Nephron progenitor cell (in vitro differentiated cells): ENCODE measurements at places on chromosomes 11 and 22.
A peak's percentile ranks its signal among the peaks of the same experiment; 100 is the strongest.

DNA sequence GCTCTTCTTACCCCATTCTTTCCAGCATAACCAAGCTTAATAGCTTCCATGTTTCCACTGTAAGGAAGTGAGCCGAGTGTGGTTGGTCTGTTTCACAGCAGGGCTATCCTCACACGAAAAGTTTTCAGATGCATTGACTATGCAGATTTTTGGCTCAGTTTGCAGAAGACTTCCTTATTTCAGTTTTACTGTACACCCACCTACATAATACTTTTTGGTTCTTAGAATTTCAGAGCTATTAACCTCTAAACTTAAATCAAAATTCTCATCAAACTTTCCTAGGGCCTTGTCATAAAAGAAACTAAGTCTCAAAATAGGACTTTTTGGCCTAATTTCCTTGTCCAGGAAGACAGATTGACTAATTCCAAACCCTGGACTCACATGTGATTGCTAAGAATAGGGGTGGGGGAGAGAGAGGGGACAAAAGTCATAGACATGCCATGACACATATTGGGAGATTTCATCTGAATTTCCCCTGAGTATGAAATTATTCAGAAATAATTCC, 7.3 kb upstream of the EHF start:
- no peak for DNase-seq

DNA sequence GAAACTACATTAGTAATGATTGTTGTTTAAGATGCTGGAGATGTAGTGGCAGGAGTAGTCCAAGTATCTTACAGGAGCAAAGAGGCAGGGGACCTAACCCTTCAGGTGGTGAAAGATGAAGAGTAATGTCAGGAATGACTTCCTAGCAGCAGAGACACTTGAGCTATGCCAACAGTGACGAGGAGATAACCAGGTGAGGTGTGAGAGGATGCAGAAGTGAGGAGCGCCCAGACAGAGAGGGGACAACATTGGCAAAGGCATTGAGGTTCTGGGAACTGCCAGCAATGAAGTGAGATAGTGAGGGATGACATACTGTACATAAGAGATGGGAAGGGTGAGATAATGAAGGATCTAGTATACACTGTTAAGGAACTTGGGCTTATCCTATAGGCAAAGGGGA, 95.8 kb downstream of the NCAM1 start:
- DNase-seq = no peak

DNA sequence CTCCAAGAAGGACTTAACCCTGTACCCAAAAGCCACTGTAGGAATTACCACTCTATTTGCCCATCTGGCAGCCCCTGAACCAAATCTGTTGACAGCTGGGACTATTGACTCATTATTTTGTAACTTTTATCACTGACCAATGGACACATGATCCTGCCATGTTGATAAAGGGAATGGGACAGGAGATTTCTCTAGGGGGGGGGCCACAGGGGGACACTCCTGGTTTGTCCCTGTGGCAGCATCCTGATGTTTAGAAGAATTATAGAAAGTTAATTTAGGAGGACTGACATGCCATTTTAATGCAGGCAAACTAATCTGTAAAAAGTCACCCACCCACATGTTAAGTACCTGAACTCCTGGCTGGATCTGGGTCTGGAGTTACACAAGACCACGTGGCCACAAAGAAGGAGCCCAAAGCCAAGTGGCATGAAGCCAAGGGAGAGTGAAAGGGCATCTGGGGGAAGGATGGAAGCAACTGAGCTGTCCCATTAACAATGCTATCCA, 558.1 kb downstream of the ETS1 start:
- DNase-seq = no peak

DNA sequence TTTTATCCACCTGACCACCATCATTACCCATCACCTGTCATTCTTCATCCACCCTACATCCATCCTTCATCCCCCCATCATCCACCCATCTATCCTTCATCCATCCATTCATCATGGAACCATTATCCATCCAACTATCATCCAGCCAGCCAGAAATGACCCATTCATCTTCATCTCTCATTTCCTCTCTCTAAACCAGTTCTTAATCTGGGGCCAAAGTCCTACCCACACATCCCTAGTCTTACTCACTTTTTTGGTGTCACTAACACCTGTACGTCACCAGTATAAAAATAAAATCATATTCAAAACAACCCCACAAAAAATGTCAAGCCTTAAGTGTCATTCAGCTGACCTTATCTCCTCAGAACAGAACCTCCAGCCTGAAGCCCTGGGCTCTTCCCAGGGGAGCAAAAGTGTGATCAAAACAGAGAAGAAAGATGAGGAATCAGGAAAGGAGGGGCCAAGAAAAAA, 12.3 kb downstream of the SPI1 start:
- no peak for DNase-seq

GRCh38 chr11:43736502-43737200, 56.1 kb downstream of the HSD17B12 start:
- DNase-seq = no peak

DNA sequence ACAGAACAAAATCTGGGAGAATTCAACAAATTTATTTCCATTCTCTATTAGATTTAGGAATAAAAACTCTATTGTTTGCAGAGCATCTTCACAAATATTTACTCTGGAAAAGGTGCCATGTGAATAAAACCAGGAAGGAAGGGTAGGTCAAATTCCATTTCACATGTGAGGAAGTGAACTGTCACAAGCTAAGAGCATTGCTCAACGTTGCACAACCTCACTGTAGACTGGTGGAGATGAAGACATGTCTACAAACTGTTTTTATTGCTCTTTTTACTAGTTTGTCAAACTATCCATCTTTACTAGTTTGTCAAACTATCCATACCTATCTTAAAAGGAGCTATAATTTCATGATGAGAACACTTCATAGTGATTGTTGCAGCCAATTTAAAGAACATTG, 236.4 kb downstream of the CNTN5 start:
- no peak for DNase-seq

- no peak for DNase-seq
Observed at GRCh38 chr11:38300570-38300969, 1702.5 kb upstream of the RAG2 start.

GRCh38 chr22:35894937-35895708, 133.5 kb downstream of the RBFOX2 start:
- DNase-seq = no peak

DNA sequence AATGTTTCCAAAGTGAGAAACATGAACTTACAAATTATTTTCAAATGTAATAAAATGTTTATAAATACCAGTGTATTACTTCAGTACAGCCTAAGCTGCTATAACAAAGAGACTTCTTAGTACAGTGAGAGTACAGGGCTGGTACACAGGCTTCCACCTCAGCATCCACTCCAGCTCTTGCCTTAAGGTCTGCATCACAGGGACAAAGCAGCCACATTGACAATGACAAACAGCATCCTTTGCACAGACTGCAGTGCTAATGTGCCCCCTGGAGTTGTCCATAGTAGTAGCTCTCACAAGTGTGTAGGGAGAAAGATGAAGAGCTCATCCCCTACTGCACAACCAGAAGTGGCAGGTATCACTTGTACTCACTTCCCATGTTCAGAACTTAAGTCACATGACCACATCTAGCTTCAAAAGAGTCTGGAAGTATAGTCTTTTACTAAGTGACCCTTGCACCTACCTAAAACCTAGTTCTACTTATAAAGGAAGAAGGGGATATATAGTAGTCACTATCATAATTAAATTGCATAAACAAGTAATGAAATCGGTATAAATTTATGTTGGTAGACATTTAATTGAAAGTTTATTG, 10.7 kb upstream of the LIPT2 start:
- no peak for DNase-seq

DNA sequence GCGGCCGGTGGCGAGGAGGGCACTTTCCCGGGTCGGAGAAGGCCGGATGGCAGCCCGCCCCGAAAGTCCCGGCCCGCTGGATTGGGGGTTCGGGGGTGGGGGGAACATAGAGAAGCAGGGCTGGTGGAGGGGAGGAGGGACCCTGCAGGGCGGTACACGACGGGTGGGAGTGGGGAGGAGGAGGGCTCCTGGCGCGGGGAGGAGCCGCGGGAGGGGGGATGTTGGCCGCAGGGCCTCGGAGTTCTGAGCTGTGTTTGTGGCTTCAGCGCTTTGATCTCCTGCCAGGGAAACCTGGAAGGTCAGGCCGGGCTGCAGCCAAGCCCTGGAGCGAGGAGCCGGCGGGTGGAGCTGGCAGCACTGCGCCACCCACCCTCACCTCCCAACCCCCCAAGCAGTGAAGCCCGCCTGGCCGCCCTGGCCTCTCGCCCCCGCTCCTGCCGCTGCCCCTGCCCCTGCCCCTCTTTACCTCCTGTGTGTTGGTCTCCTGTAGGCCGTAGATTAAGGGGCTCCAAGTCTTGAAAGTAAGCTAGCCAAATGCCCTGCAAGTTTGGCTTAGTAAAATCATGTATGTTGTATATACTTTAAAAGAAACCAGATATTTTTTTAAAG, 30.9 kb downstream of the C22orf31 start:
- DNase-seq = peak; percentile 74

- peak; percentile 51 for DNase-seq
Observed at GRCh38 chr22:37193629-37194191, 5.7 kb upstream of the C1QTNF6 start.

GRCh38 chr22:27318516-27318915, 483.0 kb downstream of the MN1 start:
- no peak for DNase-seq

- DNase-seq = peak; percentile 47
Observed at GRCh38 chr11:60887556-60887955, 18.8 kb downstream of the PRPF19 start.

DNA sequence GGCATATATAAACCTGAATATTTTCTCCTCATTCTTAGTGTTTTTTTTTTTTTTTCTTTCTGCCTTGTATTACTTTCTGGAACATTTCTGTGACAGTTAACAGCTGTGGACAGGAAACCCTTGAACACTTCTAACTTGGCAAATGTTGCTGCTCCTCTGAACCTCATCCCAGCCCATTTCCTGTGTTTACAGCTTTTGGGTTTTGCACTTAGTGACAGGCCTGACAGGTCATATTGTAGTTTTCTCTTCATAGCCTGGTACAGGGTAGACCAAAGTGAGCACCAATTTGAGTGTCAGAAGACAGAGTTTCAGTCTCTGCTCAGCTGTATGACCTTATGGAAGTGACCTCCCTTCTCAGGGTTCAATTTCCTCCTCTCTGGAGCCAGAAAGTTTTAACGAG, 91.6 kb downstream of the STIM1 start:
- DNase-seq = no peak

- no peak for DNase-seq
Observed at GRCh38 chr11:77418155-77418970, 55.5 kb downstream of the PAK1 start.

GRCh38 chr11:115874843-115875242, 370.6 kb upstream of the CADM1 start:
- DNase-seq = no peak

DNA sequence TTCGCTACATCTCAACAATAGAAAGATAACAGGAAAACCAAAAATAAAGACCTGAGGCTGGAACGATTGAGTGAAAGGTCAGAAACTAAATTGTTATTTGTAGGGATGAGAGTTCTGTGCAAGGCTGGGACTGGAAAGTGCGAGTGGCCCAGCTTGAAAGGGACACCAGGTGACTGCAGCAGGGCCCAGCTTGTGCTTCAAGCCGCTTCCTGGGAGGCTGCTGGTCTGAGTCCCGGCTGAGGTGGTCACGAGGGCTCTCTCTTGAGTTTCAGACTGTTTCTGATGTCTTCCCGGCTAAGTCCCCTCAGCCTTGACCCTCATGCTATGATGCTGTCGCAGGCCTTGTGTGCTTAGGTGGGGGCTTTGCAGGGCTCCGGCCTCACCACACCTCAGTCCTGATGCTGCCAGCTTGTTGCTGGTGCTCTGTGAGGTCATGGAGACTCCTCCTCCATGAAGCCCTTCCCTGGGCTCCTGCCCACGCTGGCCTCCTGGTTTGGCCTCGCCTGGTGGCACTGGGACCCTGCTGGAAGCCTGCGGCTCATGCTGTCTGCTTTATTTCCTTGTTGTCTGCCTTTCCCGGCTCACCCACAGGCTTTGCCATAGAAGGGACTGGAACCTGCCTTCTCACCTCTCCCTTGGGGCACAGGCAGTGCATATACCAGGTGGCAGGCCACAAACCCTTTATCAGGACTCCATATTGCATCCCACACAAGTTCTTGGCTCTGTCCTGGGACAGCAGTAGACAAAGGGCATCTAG, 4.0 kb downstream of the BANF1 start:
- no peak for DNase-seq

GRCh38 chr11:8631395-8632118, 37.5 kb upstream of the STK33 start:
- no peak for DNase-seq

- no peak for DNase-seq
Observed at GRCh38 chr11:64238999-64239398, 1.9 kb upstream of the FKBP2 start.

GRCh38 chr22:23857606-23858483, at the start of gene SLC2A11:
Gene SLC2A11, plus strand, starts transcription at chr22:23857875. Its CDS starts 125 bp downstream, at chr22:23858000.
- peak; percentile 98 for DNase-seq

GRCh38 chr11:130828741-130829140, 87.5 kb downstream of the SNX19 start:
- no peak for DNase-seq

DNA sequence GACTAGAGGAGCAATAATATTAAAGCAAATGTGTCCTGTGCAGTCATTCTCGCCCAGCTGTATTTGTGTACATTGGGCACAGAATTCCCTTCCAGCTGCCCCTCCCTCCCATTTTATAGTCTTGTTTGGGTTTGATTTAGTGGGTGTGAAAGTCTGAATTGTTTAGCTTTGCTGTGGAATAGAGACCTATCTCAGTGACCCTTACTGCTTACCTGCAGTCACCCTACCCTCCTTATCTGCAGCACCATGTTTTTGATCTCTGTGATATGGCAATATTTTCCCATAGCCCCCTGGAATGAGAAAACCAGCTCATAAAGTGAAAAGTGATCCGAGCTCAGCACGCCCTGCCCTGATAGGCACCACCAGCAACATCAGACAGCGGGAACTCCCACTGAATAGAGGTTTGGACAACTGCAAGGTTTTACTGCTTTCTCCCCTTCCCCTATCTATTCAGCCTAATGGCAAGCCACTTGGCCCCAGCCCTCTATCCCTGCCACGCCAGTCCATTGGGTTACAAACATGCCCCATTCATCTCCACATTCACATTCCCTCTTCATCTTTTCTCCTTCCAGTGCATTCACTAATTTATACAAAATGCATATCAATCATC, 199.0 kb downstream of the ETS1 start:
- peak; percentile 11 for DNase-seq

GRCh38 chr11:64093233-64094039, 57.7 kb downstream of the FLRT1 start:
- DNase-seq = no peak

GRCh38 chr11:31243706-31244105, 125.8 kb downstream of the DCDC1 start:
- DNase-seq = no peak
